Coronary artery (tissue), 2 donors: ENCODE measurements at places on chromosomes 2 and 18.

- DNase-seq: no peak
Measured at GRCh38 chr18:37270038-37270665, 295.4 kb downstream of the CELF4 start.

DNA sequence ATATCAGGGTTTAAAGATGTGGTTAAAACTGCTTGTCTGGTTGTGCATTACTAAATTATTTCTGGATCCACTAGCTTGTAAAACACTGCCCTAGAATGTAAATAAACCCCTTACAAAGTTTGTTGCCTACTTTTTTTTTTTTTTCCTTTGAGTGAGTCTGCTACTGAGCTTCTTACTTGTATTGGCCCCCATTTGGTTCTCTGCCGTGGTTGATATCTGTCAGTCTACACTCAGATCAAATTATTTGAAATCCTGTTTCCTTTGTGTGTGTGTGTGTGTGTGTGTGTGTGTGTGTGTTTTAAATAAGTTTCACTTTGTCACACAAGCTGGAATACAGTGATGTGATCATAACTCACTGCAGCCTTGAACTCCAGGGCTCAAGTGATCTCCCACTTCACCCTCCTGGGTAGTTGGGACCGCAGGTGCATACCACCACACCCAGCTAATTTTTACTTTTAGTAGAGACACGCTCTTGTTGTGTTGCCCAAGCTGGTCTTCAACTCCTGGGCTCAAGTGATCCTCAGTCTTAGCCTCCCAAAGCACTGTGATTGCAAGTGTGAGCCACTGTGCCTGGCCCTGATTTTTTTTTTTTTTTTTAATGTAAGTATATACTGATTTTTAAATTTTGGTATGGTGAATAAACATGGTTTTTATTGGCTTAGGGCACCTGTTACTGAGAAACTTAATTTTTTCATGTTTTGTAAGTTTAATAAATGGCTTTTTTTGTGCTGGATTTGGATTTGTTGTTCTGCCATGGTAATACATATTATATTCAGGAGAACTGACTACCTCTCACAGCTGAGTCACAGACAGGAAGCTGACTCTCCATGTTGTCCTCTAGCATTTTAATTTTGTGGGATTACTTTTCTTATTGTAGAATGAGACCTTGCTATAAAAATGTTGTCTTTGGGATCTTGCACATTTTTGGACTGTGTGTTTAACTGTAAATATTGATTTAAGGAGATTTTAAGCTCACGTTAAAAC is 48.5 kb downstream of the MAP4K4 start:
- DNase-seq: no peak

DNA sequence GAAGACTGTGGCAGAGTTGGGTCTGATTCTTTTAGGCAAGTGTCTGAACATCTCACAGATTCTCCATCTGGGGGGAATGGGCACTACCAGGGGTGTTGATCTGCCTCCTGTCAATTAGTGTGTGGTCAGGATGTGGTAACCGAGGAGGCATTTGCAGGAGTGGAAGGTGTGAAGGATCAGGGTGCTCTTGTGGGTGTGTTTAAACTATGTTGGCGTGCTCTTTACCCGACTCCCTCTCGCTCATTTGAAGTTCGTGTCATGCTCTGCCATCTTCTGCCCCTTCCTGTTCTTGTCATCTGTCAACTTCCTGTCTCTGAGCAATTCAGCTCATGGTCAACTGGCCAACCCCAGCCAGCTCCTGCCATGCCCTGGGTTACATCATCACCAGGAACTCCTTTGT is 107.9 kb downstream of the RTN4 start:
- DNase-seq: no peak

- no peak for DNase-seq
Measured at GRCh38 chr2:30178618-30179434, 32.0 kb downstream of the YPEL5 start.

DNA sequence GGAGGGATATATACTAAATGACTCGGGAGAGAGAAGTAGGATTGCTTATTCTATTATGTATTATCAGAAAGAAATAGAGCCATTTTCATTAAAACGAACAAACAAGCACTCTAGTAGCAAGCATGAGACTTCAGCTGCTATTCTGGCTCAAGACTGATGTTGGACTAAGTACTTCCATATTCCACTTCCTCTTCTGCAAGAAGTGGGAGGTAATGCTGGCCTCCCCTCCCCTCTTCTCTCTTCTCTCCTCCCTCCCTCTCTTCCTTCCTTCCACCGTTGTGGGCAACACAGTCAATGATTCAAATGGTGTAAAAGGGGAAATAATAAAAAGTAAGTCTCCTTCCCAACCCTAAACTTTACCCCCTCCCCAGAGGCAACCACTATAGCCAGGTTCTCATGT is 62.6 kb downstream of the EMX1 start:
- DNase-seq: no peak

- no peak for DNase-seq
Measured at GRCh38 chr2:124877141-124877577, 852.1 kb downstream of the CNTNAP5 start.

- DNase-seq: no peak
Measured at GRCh38 chr2:234550056-234550455, 53.2 kb upstream of the ARL4C start.

GRCh38 chr2:159855557-159856061 is 57.6 kb upstream of the CD302 start:
- DNase-seq: no peak

DNA sequence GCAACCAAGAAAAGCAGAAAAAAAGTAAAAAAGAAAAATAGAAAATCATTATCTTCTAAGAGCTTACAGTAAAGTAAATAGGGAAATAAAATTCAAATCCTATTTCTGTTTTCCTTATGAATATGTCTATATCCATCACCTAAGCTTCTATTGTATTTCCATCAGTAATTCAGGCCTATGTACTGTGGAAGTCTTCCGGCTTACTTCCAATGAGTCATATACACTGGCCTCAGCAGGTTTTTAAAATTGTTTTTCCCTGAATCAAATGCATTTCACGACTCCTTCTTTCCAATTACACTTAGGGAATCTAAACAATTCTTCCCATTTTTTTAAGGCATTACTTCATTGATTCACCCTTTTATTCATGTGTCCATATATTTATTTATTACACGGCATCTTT is 164.7 kb downstream of the CCDC102B start:
- DNase-seq: no peak

GRCh38 chr2:67663776-67664175 is 266.6 kb downstream of the ETAA1 start:
- DNase-seq: no peak
